ENCODE measurements at places on chromosomes 5 and 9. TPM values are rescaled to one million over a fixed set of nuclear protein-coding genes. Genes with fewer than 3 reads are reported as not detected.

DNA sequence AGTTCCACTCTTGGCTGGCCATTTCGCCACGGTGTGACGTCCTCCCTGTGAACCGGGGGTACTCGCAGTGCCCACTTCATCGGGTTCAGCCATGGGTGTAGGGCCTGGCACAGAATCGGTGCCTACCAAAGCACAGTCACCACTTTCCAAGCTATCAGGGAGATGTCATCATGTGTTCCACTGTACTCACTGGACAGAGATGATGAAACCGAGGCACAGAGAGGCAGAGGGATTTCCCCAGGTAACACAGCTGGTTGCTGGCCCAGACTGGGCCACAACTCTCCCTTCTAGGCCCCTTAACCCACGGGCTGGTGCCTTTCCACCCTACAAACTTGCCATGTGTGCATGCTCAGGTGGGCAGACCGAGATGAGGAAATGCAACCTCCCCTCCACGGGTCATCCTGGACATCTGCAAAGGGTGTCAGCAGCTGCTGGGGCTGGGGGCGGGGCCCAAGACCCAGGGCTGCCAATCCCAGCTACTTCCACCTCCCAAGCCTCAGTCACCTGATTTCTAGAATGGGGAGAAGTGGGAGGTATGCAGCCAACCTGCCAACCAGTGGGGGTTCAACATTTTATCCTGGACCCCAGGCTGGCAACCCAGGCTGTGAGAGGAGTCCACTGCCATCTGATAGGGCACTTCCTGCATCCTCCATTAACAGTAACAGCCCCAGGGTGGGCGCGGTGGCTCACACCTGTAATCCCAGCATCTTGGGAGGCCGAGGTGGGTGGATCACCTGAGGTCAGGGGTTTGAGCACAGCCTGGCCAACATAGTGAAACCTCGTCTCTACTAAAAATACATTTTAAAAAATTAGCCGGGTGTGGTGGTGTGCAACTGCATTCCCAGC is 893 bp upstream of the SH2D3C start:
- peak; percentile 60 for DNase-seq

DNA sequence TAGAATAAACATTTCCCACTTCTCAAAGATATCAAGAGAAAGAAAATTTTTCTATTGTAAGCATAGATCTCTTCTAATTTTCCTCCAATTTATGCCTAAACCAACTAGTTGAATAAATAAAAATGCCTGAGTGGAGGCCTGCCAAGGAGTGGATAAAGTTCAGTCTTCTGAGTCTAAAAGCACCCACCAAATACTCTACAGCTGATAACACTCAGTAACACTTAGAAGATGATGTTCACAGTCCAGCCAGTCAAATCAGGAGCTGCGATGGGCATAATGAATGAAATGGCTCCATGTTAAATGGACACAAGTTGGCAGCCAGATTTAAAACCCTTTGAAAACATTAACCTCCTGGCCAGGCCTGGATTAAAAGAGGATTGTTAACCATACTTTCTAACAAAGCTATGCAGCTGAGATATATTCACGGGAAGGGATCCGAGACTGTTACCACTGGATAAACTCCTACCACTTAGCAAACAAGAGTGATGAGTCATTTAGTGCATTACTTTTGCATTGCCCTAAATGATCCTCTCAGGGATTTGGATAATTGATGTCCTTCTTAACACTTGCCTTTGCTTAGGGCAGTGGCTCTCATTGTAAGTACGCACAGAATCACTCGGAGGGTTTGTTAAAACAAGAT is 63.7 kb upstream of the CCDC112 start:
- no peak for DNase-seq

The CER1 gene
- not detected for total RNA-seq

The FAM81B gene
- not detected for total RNA-seq

GRCh38 chr9:27671636-27672035 is 98.4 kb upstream of the C9orf72 start:
- DNase-seq, result no peak

The RAD17 gene
- 19.9 TPM for total RNA-seq

DNA sequence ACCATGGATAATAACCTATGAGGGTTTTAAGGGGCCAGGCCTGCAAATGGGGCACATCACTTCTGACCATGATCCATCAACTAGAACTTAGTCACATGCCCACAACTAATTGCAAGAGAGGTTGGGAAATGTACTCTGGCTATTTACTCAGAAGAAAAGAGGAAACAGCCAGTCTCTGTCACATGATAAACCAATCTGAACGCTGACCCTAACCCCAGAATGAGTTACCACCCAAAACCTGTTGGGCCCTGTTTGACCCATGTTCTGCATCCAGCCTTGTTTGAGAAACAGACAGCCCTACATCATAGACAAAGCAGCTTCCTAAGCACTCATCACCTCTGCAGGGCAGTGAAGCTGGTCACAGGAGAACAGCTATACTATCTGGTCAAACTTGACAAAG is 5.8 kb downstream of the MACROH2A1 start:
- DNase-seq, result no peak

- no peak for DNase-seq
Measured at GRCh38 chr9:83472221-83472665, 66.0 kb downstream of the FRMD3 start.

GRCh38 chr5:2303431-2304100 is 420.8 kb upstream of the IRX4 start:
- DNase-seq, result no peak

The PRUNE2 gene
- total RNA-seq, result not detected
